NCI-H1417 (cell line): ENCODE measurements at places on chromosomes 11 and 22.

DNA sequence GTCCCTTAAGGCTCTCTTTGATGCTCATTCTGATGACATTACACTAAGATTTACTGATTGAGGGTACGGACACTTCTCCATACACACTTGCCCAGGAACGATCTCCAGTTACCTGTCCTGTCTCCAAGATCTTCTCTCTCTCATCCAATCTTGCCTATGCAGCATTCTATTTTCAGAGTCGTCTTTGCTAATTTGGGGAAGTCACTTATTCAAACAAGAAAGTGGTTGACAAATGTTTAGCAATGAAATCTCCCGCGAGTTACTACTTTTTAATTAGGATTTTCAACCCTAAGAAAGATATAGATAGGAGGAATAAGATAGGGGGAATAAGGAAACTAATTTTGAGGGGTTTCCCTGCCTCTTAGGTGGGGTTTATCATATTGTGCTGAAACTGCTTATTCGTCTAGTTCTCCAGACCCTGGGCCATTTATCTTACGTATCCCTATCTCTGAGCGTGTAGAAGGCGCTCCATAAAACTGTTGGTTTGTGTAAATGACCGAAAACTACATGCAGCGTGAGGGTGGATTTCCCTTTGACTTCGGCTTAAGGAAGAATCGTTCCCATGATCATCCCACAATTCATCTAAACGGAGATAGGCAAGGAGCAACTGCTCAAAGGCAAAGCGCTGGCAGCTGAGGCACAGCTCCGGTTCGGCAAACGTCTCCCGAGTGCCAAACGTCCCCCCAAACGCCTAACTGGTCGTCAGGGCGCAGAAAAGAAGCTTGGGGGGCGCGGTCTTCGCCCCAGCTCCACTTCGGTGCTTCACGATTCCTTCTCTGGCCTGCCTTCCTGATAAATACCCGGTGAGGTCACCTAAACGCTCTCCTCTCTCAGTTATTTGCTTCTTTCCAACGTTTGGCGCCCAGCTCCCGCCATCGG lies 804 bp downstream of the APIP start:
- peak; percentile 70 for DNase-seq

- no peak for DNase-seq
These were observed 1.4 kb downstream of the TMEM80 start for GRCh38 chr11:696955-697491.

GRCh38 chr11:59226396-59226795 lies 13.7 kb upstream of the MPEG1 start:
- DNase-seq = no peak

- no peak for DNase-seq
These were observed 179.7 kb downstream of the RRAS2 start for GRCh38 chr11:14179116-14179820.

GRCh38 chr11:73403541-73403940 lies 27.3 kb downstream of the RELT start:
- no peak for DNase-seq

DNA sequence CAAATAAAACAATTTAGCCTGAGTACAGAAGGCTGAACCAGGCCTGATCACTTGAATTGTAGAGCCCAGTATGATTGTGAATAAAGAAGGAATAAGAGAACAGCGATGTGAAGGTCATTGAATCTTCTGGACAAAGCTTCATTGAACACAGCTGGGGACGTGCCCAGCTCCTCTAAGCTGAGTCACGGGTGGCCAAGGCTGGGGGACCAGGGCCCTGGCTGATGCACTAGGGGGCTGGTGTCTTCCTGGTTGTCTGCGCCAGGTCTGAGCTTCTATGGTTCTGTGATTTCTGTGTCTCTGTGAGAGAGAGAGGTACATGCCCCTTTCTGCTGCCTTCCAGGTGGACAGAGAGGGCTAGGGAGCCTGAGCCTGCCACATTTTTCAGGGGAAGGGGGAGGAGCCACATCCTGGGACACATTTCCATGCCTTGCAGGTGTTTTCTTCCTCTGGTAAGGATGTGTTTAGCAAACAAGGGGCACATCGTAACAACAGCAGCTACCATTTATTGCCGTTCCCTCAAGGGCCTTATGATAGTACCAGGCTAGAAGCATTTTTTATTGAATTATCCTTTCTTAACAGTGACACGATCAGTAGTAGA lies 135.7 kb downstream of the C11orf91 start:
- DNase-seq = no peak

- DNase-seq = no peak
These were observed 71.5 kb downstream of the SYN3 start for GRCh38 chr22:32986766-32987040.

- no peak for DNase-seq
These were observed 36.5 kb upstream of the SLC35C1 start for GRCh38 chr11:45768486-45768885.

- no peak for DNase-seq
These were observed 449.9 kb downstream of the OPCML start for GRCh38 chr11:133082453-133082781.

DNA sequence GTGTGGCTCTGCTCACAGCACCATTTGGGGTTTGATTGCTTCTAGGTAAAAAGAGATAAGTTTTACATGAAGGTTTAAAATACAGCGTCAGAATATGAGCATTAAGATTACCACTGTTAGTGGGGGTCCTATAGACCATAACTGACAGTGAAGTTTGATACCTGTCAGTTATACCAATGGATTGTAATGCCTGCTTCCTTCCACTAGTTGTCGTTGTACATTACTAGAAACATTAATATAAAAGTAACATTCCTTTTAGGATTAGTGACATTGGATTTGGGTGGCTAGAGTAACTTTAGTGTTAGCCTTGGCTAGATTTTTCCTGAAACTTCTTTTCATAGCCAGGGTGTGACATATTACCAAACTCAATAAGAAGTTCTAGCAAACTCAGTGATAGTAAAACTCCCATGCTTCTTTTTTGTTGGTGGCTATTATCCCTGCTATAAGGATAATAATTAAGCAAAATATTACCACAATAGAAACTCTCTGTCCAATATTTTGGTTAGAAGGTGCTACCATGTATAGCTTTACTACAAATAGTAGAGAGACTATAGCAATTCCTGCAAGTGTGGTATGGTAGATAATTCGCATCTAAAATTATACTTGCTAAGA lies 57.1 kb downstream of the FAM181B start:
- no peak for DNase-seq

DNA sequence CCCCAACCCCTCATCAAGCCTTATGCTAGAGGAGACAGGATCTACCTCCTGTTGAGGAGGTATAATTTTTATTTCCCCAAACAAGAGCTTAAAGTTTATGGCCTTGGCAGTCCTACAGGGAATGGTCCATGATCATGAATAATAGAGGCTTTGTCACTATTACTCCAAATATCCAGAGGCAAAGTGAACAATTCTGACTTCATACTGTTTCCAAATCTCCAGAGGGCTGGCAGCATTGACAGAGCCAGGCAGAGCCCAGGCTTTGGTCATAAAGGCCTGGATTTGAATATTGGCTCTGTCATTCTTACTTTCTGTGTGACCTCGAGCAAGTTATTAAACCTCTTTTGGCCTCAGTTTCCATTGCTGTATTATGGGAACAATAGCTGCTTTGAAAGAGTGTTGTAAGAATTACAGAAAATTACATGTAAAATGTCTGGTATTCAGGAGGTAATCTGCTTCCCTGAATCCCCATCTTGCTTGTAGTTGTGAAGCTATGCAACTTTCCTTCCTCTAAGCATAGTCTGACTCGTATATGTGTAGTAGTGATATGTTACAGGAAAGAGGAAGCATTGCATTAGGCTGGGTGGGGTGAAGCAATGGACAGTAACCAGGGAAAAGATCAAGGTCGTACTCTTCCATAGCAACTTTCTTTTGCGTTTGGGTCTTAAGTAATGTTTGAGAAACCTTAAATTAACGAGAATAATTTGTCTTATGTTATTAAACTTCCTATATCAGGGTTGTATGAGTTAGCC lies 88.8 kb downstream of the CD44 start:
- no peak for DNase-seq

DNA sequence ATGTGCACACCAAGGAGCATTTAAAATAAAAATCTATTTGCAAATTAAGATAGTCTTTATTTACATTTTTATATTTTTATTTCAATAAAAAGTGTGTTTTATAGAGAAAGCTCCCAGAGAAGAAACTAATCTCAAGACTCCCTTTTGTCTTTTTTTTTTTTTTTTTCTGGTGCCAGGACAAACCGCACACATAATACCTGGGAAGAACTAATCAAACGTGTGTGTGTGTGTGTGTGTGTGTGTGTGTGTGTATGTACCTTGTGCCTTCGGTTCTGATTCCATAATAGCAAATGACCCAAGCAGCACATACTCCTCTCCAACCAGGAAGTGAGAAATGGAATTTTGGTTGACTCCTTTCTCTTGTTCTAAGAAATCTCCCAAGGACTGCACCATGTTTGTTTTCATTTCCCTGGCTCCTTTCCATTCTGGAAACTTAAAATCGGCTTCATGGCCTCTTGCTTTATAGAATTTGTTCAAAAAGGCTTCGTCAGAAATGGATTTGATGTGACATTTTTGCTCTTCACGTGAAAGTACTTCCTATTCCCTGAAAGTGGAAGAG lies 65.3 kb downstream of the ST3GAL4 start:
- DNase-seq = no peak

- DNase-seq = no peak
These were observed 56.0 kb downstream of the PACS1 start for GRCh38 chr11:66126064-66126463.

DNA sequence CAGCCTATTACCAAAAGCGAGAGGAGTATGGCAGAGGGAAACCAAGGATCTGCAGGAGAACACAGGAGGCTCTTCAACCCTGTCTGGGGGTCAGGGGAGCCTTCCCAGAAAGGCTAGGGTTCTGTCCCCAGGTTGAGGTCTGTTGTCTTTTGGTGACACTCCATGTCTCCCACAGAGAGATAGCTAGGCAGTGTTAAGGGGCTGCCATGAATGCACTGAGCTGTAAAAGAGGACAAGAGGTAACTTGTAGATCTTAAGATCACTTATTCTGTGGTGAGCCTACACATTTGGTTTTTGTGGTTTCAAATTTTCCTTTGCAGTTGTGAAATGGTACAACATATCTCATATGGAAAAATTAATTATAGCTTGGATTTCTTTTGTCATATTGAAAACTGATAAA lies 6.0 kb upstream of the ACER3 start:
- no peak for DNase-seq

DNA sequence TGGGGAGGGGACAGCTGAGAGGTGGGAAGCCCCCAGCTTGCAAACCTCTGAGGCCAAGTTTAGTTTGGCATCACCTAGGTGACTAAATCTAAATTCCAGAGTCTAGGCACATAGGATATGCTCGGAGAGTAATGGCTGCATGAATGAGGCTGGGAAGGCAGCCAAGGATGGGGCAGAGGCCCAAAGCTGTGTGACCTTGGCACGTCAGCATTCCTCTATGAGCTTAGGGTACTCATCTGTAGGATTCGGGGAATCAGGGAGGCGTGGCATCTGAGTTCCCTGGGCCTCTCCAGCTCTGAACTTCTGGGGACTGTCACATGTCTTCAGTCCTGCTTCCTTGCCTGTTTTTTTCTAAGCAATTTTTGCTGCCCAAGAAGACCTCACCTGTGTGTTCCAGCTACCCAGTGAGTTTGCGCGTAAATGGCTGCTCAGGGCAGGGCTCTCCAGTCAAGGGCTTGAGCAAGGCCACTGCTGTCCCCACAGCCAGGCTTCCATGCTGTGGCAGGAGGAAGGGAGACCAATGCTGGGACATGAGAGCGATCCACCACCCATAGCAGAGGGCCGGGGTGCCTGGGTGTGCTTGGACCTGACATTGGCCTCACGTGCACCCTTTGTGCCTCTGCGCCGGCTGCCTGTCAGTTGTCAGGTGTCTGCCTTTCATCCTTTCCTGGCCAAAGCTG lies 13.9 kb downstream of the DAGLA start:
- no peak for DNase-seq

- DNase-seq = peak; percentile 63
These were observed 553 bp upstream of the TCIRG1 start for GRCh38 chr11:68038226-68038717.

DNA sequence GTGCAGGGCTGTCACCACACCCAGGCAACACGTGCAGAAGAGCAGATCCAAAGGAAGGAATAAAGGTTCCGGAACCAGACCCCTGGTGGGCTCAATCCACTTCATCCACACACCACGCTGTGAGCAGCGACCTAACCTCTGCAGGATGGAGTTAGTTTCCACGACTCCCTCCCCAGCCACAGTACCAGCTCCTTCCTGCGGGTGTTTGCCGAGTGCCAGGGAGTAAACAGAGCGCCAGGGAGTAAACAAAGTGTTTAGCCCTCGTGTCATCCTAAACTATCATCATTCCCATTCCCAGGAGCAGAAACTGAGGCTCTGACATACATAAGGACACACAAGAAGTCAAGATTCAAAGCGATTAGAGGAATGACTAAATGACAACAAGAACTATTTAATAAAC lies 261.3 kb downstream of the MN1 start:
- no peak for DNase-seq

- peak; percentile 87 for DNase-seq
These were observed at the start of gene CTSF for GRCh38 chr11:66568124-66568916. Gene CTSF, minus strand, starts transcription at chr11:66568606. Its CDS starts 120 bp downstream, at chr11:66568486.

DNA sequence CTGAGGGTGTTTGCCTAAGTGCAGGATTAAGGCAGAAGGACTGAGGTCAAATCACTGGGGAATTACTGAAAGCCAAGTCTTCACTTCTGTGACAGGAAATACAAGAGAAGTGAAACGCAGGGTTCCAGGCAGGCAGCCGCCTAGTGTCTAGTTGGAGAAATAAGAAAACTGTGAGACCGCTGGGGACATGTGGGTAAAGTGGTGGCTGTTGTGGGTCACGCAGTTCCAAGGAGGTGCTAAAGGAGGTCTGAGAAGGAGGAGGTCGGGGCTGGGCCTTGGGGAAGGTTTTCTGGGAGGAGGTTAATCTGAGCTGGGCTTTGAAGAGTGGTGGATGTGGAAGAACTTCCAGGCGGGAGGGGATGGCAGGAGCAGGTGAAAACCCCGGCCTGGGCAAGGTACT lies 11.2 kb downstream of the MCM5 start:
- no peak for DNase-seq

- DNase-seq = no peak
These were observed 26.2 kb upstream of the PDE3B start for GRCh38 chr11:14617241-14618027.

DNA sequence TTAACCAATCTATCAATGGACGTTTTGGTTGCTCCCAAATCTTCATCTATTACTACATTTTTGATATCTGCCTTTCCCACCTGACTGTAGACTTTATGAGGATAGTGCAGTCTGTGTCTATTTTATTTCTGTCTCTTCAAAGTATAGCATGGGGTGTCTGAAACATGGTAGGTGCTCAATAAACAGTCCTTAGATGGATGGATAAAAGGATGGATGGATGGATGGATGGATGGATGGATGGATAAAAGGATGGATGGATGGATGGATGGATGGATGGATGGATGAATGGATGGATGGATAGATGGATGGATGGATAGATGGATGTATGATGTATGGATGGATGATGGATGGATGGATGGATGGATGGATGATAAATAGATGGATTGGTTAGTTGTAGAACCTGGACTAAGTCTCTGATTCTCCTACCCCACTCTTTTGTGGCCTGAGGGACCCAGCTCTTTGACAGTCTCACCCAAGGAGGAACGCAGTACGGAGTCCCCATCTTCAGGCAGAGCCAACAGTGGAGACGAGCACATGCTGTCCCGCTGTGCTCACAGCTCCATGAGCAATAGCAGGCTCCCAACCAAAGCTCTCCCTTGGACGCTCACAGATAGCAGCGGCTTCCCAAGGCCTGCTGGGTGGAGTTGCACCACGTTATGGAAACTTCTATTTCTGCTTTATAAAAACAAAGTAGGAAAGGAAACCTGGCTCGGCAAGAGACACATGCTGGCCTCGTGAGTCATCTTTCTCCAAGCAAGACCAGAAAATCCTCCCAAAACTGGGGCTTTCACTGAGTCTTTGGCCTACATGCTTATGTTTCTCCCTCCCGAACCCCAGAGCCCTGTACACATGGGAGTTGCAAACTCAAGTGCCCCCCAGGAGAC lies 448.0 kb downstream of the MIAT start:
- no peak for DNase-seq

GRCh38 chr11:4072668-4073285 lies 21.8 kb upstream of the RRM1 start:
- peak; percentile 88 for DNase-seq
